ENCODE measurements at places on chromosomes 2 and 18.

DNA sequence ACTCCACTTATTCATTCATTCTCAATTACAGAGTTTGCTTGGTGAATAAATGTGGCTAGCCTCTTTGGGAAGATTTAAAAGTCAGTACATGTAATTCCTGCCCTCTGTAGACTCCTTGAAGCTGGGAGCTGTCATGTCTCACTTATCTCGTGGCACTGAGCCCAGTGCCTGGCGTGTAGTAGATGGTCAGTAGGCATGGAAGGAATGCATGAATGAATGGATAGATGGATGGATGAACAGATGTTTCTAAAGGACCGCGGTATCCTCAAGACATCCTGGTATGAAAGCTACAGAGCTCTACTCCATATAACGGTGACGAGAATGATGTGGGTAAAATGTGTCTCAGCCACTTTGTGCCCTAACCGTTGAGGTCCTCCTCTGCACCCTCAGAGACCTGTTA is 83.0 kb downstream of the MARCO start:
- no peak for ATAC-seq

DNA sequence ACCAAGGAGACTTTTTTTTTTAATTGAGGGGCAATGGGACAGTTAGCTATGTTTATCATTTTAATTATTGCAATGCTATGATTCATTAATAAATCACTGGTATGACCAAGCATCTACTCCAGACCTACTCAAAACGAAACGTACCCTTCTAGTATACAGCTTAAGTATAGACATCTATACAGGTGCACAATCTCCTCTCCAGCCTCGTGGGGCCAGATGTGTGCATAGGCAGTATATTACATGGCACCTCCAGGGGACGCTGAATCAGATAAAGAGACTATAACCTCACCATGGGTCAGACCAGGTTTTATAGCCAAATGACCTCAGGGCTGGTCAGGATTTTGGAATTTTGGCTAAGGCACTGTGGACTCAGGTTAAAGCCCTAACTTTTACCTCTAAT is 86.6 kb downstream of the SS18 start:
- no peak for ATAC-seq

DNA sequence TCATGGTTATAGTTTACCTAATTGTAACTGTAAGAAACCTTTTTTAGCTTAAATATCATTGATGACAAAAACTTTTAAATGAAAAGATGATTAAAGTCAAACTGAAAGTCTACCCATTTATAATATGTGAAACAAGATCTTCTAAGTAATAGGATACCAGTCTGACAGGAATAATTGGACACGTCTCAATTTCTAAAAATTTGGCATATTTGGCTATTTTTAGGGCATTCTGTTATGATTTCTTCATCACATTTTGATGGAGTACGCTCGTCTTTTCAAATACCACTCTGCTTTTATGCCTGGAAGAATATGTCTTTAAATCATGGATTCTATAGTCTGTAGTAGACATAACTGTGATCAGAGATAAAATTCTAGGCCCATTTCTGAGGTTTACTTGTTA is 1.3 kb downstream of the R3HDM1 start:
- no peak for ATAC-seq

GRCh38 chr2:127810156-127810618 is 784 bp downstream of the WDR33 start:
- ATAC-seq = peak; percentile 14

DNA sequence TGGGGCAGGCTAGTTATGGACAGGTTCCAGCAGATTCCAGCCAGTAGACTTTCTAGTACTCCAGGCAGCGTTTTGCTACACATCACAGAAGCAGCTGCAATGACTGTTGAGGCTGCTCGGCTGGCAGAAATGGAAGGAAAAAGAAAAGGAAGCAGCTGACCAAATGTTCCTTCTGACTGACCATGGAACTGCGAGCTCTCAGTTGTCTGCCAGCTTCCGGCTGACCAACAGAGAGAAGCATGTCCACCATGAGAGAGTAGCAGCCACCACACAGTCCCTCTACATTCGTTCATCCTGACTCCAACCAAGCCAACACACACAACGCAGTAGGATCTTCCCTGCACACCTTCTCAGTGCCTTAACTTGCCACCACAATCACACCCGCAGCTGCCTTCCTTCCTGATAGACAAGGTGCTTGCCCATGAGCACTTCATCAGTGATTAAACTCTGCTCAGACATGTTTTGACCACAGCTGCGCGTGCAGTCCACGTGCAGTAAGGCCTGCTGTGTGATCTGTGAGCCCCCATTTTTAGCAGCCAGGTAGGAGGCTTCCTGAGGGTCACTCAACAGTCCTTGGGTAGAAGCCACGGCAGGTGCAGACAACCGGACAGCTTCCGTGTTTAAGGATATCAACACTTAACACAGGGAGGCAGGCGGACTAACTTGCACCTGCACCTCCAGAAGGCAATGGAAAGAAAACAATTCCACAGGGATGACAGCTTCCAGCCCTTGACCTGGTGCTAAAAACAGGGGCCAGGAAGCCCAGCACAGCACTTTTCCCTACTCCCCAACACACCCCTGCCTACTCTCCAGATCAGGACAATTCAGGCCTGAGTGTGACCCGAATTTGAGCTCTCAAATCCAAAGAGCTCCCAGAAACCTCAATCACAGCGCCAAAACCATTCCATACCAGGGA is 996 bp downstream of the TGFBRAP1 start:
- peak; percentile 27 for ATAC-seq

DNA sequence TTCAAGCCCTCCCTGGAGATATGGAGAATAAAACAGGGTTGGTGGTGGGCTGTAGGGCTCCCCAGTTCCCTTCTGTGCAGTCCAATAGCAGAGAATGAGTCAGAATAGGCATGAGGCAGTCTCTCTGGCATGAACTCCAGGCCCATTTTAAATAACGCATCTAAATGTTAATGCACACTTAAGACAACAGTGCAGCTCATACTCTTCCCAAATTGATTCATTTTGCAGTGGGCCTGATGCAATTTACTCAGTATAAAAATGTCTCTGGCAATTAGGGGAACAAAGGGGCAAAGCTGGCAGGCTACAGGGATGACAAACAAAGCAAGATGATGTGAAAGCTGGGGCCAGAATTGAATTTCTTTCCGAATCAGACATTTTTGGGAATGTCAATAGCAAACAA is 402.8 kb downstream of the CLIP4 start:
- ATAC-seq = peak; percentile 85

DNA sequence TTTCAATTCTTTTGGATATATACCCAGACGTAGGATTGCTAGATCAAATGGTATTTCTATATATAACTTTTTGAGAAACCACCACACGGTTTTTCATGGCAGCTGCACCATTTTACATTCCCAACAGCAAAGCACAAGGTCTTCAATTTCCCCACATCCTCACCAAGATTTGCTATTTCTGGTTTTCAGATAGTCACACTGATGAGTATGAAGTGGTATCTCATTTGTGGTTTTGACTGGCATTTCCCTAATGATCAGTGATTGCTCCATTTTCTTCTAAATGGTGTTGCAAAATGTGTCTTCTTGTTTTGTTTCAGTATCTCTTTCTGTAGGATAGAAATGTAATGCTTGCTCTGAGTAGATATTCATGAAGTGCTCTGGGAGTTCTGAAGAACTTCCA is 52.0 kb downstream of the ANKRD44 start:
- ATAC-seq = no peak

DNA sequence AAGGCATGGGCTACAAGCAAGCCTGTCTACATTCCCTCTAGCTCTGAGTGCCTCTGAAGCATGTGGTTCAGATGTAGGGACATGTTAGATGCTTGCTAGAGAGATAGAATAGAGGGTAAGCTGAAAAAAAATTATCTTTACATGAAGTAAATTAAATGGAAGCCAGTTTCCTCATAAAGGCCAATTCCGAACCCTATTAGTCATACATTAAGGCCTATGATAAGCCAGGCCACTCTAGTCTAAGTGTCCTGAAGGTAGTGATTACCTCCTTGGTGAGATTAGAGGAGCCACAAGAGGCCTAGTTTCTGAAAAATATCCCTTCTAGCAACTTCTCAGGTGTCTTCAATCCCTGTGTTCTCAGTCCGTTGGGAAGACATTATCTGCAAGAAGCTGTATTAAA is 72.4 kb upstream of the NPAS2 start:
- no peak for ATAC-seq

DNA sequence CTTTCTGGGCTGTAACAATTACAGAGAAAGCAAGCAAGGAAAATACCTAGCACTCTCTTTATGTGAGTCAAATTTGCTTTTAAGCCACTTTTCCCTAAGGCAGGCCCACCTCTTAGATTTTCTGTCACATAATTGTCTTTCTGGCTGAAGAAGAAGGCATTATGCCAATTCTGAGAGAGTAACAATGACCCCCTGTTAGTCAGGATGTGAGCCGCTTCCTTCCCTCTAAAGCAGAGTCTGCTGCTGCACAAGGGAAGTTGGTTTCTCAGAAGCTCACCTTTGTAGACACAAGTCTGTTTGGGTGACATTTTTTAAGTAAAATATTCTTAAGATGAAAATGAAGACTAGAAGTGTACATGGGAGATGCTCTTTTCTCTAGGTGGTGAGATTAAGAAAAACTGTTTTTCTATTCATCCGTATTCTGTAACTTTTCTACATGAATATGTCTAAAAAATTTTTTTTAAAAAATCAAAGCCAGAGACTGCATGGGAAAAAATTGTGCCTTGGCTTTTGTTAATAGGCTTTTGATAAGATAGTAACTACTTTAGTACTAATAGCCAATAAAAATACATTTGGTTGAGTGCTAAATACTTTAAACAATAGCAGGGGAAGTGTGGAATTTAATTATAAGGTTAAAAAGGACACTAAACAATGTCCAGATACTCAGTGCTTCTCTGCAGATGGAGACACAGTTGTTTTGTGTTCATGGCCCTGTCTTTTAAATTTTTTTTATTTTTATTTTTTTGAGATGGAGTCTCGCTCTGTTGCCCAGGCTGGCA is 33.4 kb upstream of the VPS54 start:
- no peak for ATAC-seq

DNA sequence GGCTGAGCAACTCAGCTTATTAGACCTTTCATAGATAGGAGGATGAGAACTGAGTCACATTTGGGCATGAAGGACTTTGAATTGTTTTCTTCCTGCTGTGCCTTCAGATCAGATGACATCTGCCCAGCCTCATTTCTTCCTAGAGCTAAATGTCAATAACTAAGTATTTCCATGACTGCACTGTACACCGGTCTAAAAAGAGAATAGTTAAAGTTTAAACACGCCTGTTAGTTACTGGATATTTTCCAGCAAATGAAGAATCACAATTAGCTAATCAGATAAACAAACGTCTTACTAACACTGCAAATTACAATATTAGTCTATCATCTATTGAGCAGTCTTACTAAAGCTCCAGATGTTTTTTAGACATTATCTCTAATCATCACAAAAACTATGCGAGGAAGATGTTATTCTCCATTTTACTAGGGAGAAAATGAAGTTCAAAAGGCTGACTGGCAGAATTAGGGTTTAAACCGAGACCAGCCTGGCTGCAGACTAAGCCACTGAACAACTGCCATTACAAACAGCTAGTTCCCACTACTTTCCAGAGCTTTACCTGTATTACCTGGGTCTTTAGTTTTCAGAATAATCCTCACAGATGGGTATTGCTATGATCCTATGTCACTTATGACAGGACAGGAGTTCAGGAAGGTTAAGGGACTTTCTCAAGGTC is 69.4 kb upstream of the ZNF397 start:
- ATAC-seq = no peak

DNA sequence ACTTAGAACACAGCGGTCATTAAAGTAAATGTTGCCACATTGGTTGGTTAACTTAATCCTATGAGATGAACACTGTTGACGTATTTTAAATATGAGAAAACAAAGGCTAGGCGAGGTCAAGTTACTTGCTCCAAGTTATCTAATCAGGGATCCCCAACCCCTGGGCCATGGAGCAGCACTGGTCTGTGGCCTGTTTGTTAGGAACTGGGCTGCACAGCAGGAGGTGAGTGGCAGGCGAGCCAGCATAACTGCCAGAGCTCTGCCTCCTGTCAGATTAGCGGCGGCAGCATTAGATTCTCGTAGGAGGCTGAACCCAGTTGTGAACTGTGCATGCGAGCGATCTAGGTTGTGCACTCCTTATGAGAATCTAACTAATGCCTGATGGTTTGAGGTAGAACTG is 878.9 kb downstream of the CPS1 start:
- no peak for ATAC-seq

DNA sequence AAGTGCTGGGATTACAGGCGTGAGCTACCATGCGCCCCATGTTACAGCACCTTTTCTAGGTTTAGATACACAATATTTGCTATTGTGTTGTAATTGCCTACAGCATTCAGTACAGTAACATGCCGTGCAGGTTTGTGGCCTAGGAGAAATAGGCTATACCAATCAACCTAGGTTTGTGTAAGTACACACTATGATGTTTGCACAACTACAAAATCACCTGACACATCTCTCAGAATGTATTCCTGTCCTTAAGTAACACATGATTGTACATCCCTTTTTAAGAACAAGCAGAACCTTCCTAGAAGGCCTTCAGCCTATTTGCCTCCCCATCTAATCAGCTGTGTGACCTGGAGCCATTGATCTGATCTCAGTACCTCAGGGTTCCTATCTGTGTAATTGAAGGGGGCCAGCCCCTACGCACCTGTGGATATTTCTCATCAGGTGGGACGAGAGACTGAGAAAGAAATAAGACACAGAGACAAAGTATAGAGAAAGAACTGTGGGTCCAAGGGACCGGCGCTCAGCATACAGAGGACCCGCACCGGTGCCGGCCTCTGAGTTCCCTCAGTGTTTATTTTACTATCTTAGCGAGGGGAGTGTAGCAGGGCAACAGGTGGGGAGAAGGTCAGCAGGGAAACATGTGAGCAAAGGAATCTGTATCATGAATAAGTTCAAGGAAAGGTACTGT is 18.7 kb upstream of the TMBIM1 start:
- no peak for ATAC-seq

DNA sequence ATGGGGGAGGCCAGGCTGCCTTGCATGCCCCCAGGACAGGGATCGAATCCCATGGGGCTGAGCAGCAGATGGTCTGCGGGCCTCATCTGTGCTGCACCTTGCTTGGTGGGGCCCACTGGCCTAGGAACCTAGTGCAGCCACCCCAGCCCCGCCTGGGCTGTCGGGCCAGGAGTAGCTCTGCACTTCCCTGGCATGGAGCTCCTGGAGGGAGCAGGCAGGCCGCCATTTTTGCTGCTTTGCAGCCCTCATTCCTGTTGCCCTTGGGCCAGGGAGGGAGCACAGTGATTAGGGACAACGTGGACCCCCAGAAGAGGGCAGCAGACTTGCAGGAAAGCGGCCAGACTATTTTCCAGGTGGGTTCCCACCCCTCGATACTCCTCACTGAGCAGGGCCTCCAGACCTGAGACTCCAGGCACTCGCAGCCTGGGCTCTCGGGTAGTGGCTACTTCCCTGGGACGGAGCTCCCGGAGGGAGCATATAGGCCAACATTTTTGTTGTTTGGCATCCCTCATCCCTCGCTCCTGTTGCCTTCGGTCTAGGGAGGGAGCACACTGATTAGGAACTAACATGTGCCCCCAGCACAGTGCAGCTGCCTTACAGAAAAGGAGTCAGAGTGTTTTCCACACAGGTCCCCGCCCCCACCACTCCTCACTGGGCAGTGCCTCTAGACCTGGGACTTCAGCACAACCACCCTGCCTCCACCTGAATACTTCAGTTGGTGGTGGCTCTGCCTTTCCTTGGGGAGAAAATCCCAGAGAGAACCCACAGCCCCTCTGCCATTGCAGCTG is 99.5 kb downstream of the MAIP1 start:
- ATAC-seq = no peak
